CD4-positive, CD25-positive, alpha-beta regulatory T cell (primary cell): ENCODE measurements at places on chromosomes 5 and 9. TPM values are rescaled to one million over a fixed set of nuclear protein-coding genes. Genes with fewer than 3 reads are reported as not detected.

Gene YTHDC2
- 56.1 TPM for total RNA-seq

- no peaks in the 10 kb centered on the region for H3K36me3 ChIP-seq
- DNase-seq: no peak
- H3K27me3 ChIP-seq: peaks cover 1% of the 10 kb centered on the region
- H3K4me1 ChIP-seq: no peaks in the 10 kb centered on the region
Observed at GRCh38 chr9:89639367-89639795, 34.6 kb downstream of the GADD45G start.

DNA sequence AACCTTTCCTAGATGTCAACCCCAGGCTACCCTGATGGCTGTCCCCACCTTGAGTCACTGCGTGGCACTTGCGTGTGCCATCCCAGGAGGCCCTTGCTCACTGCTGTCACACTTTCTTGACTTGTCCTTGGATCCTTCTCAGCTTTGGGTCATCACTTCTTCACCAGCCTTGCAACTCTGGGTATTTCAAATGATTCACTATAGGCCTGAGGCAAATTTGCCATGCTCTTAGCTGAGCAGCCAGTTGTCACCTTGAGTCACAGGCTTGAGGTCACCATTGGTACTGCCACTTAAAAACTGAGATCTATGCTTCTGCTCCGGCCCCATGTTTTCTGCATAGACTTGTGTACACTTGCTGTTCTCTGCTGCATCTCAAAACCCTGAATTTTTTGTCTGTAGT lies 84.7 kb downstream of the BASP1 start:
- DNase-seq: no peak
- H3K4me1 ChIP-seq: no peaks in the 10 kb centered on the region
- no peaks in the 10 kb centered on the region for H3K36me3 ChIP-seq
- no peak overlapping the region for H3K27ac ChIP-seq
- no peak overlapping the region for H3K4me3 ChIP-seq

- no peak overlapping the region for H3K27ac ChIP-seq
- H3K4me1 ChIP-seq: no peaks in the 10 kb centered on the region
- DNase-seq: no peak
- H3K36me3 ChIP-seq: no peaks in the 10 kb centered on the region
- no peaks in the 10 kb centered on the region for H3K27me3 ChIP-seq
- H3K4me3 ChIP-seq: no peak overlapping the region
Observed at GRCh38 chr9:79382458-79382857, 189.3 kb upstream of the TLE4 start.

DNA sequence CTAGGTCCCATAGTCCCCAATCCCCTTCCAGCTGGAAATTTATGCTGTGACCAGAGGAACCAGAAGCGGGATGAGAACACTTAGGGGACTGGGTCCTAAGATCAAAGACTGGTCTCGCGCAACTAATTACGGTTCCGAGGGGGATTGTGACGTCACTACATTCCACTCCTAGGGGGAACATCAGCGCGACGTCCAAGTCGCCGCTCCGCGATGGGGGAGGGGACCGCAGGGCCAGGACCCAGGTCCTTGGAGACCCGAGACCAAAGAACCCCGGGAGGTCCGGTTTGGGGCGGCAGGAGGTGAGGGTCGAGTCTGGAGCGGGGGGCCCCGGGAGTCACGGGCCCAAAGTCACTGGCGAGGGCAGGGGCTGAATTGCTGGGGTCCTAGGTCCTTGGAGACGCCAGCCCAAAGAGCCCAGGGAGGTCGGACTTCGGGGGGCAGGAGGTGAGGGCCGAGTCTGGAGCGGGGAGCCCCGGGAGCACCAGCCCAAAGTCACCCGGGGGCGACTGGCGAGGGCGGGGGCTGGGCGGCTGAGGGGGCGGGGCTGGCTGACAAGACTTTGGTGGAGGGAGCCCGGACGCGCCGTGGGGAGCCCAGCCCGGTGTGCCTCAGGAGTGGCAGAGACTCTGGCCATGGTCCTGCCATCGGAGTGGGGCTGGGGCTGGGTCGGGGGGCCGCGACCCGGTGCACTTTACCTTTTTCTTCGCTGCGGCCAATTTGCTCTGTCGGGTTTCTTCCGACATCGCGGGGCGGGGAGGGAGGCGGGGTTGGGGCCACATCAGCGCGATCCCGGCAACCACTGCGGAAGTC lies at the start of gene GOLGA2:
Gene GOLGA2 (minus strand): TSS at position 810 of the 810 bp plus-strand sequence. CDS start 31 bp downstream, at position 779.
- H3K27ac ChIP-seq: peak within 1 kb of the TSS; percentile 82
- no peak for DNase-seq
- H3K36me3 ChIP-seq: peaks cover 7% of the 10 kb centered on the region

Gene WNT8A
- total RNA-seq: not detected

Gene STPG3
- not detected for total RNA-seq

Gene ORM1
- not detected for total RNA-seq

- no peaks in the 10 kb centered on the region for H3K4me1 ChIP-seq
- no peak overlapping the region for H3K27ac ChIP-seq
- no peaks in the 10 kb centered on the region for H3K27me3 ChIP-seq
- peaks cover 24% of the 10 kb centered on the region for H3K36me3 ChIP-seq
- DNase-seq: no peak
Observed at GRCh38 chr5:62486672-62487071, 74.1 kb downstream of the IPO11 start.

Gene FIBCD1
- not detected for total RNA-seq

DNA sequence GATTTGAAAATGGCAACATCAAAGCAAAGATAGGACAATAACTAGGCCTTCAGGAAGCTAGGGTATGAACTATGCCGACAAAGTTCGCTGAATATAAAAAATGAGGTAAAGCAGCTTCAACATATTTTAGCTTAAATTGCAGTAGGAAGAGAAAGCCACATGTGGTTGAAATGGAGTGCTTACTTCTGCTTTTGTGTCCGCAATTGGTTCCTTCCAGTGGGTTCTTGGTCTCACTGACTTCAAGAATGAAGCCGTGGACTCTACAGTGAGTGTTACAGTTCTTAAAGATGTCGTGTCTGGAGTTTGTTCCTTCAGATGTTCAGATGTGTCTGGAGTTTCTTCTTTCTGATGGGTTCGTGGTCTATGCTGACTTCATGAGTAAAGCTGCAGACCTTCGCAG lies 95.2 kb downstream of the APTX start:
- no peaks in the 10 kb centered on the region for H3K36me3 ChIP-seq
- H3K4me1 ChIP-seq: no peaks in the 10 kb centered on the region
- no peak overlapping the region for H3K4me3 ChIP-seq
- no peak for DNase-seq
- peaks cover 2% of the 10 kb centered on the region for H3K27me3 ChIP-seq
- no peak overlapping the region for H3K27ac ChIP-seq

GRCh38 chr9:27572918-27573633 lies at the start of gene C9orf72:
TSS of gene C9orf72 (minus strand) at chr9:27573481. CDS start at chr9:27567120, 6,361 bp downstream.
- H3K4me1 ChIP-seq: peaks cover 6% of the 10 kb centered on the region
- H3K4me3 ChIP-seq: peak within 1 kb of the TSS; percentile 89
- H3K36me3 ChIP-seq: no peaks in the 10 kb centered on the region
- DNase-seq: no peak
- H3K27me3 ChIP-seq: no peaks in the 10 kb centered on the region
- H3K27ac ChIP-seq: peak within 1 kb of the TSS; percentile 98

Gene LCN15
- not detected for total RNA-seq

- no peak for DNase-seq
- no peak overlapping the region for H3K27ac ChIP-seq
- no peak overlapping the region for H3K4me3 ChIP-seq
- no peaks in the 10 kb centered on the region for H3K4me1 ChIP-seq
Observed at GRCh38 chr9:4774209-4774608, 18.5 kb upstream of the RCL1 start.

Gene FOXD4L5
- total RNA-seq: not detected

DNA sequence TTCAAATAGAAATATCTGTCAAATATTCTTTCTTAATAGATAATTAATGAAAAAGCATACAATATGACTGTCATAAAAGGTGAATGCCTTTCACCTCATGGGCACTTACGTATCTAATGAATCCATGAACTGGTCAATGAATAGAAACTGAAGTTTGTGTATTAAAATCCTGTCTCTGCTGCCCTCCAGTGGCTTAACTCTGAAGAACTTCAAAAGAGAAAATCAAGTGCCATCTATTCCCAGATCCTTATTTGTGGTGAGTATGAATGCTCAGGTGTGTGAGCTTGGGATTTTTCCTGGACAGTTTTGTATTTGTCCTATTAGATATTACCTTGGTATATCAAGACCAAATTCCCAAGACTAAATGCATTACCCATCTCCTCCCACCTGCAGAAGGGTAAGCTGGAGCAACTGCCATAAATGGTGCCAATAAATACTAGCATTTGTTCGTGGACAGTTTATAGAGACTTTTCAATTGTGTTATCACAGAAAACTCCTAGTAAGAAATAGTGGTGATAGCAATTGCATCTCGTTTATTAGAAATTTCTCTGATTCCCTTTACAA lies 44.0 kb upstream of the SVEP1 start:
- H3K4me1 ChIP-seq: no peaks in the 10 kb centered on the region
- no peak overlapping the region for H3K4me3 ChIP-seq
- no peaks in the 10 kb centered on the region for H3K36me3 ChIP-seq
- H3K27ac ChIP-seq: no peak overlapping the region

DNA sequence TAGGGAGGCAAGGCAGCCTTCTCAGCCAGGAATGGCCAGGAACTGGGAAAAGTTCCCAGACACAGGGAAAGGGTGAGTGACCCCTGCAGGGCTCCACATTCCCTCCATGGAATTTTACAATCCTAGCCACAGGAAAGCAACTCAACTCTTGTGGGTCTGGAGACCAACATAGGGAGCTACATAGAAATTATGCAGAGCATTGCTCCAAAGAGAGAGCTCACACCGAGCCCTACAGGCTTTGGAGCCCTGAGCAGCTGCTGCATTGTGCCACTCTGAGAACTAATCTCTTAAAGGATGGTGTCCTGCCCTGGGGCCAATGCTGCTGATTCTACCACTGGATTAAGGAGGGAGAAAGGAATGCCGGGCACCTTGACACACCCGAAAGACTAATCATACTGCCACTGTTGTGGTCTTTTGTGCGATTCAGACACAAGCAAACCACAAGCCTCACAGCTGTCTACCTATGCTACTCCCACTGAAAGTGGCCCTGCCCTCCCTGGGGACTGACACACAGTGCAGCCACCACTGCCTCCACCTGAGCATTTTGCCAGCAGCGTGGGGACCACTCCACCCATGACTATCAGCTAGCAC lies 1089.8 kb upstream of the NUDT12 start:
- H3K27ac ChIP-seq: no peak overlapping the region
- no peaks in the 10 kb centered on the region for H3K4me1 ChIP-seq
- no peaks in the 10 kb centered on the region for H3K27me3 ChIP-seq
- no peaks in the 10 kb centered on the region for H3K36me3 ChIP-seq
- no peak overlapping the region for H3K4me3 ChIP-seq

DNA sequence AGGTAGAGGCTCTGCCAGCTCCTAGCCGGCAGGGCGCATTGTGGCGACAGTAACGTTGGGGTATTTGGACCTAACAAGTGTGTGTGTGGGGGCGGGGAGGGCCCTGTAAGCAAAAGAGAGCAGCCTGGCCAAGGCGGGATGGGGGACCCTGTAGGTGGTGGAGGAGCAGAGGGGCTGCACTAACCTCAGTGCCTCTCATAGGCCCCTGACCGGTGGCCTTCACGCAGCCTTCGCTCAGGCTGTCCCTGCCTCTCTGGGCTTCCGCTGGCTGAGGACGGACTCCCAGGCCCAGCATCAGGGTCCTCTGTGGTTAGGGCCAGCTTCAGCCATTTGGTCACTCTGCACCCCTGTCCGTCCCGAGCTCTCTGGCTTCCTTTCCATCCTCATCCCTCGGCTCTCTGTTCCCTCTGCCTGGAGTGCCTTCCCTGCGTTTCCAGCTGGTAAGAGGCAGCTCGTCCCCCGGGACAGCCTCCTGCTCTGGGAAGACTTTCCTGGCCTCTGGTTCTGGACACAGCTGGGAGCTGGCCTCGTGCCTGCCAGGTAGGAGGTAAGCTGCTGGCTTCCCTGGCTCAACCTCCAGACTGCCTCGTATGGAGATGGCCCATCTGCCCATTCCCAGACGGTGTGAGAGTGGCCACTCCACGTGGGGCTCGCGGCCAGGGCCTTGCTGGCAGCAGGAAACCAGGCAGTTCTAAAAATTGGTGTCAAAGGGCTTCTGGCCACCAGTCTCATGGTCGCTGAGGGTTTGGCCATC lies 39.3 kb upstream of the PHYKPL start:
- no peak overlapping the region for H3K27ac ChIP-seq
- no peak overlapping the region for H3K4me3 ChIP-seq
- no peaks in the 10 kb centered on the region for H3K4me1 ChIP-seq
- no peak for DNase-seq

DNA sequence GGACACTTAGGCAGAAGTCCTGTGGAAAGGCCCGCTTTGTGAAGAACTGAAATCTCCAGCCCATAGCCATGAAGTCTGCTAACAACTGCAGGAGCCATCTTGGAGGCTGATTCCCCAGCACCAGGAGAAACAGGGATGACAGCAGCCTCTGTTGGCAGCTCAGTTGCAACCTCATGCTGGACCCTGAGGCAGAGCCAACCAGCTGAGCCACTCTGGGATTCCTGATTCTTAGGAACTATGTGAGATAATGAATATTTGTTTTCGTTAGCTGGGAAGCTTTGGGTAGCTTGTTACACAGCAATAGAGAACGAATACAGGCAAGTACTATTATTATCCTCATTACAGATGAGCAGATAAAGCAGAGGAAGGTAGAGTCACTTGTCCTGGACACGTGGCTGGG lies 210.5 kb upstream of the ANKH start:
- no peak overlapping the region for H3K27ac ChIP-seq
- H3K4me1 ChIP-seq: no peaks in the 10 kb centered on the region
- no peaks in the 10 kb centered on the region for H3K36me3 ChIP-seq
- no peak for DNase-seq

GRCh38 chr5:89268460-89268859 lies 385.5 kb upstream of the MEF2C start:
- DNase-seq: no peak
- H3K36me3 ChIP-seq: no peaks in the 10 kb centered on the region
- H3K27me3 ChIP-seq: no peaks in the 10 kb centered on the region
- no peak overlapping the region for H3K4me3 ChIP-seq
- no peak overlapping the region for H3K27ac ChIP-seq
- no peaks in the 10 kb centered on the region for H3K4me1 ChIP-seq

- no peak overlapping the region for H3K4me3 ChIP-seq
- no peak for DNase-seq
- H3K36me3 ChIP-seq: no peaks in the 10 kb centered on the region
- H3K4me1 ChIP-seq: no peaks in the 10 kb centered on the region
- H3K27ac ChIP-seq: no peak overlapping the region
- H3K27me3 ChIP-seq: no peaks in the 10 kb centered on the region
Observed at GRCh38 chr5:13919087-13919486, 25.4 kb downstream of the DNAH5 start.

Gene CNTFR
- total RNA-seq: not detected
